Mammary epithelial cell (primary cell): ENCODE measurements at places on chromosomes 6 and 20.

GRCh38 chr20:37297066-37297736 lies 7.7 kb downstream of the MANBAL start:
- peak; percentile 57 for DNase-seq

DNA sequence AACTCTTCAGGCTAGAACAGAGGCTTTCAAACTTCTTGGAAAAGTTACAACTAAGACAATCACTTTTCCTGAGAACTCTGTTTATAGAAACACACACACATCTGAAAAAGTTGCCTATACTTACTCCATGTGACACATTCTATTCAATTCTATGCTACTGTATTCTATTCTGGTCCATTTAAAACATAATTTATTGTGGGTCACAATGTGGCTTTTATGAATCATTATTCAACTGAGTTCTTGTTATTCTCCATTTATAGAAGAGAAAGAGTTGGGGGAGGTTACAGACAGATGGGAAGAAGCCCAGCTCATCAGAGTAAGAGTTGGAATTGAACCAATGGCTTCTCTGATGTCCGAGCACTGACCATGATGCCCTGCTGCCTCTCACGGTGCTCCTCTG lies 21.6 kb upstream of the BCAS1 start:
- no peak for DNase-seq

GRCh38 chr6:35449287-35449881 lies 2.8 kb upstream of the FANCE start:
- DNase-seq = peak; percentile 57

DNA sequence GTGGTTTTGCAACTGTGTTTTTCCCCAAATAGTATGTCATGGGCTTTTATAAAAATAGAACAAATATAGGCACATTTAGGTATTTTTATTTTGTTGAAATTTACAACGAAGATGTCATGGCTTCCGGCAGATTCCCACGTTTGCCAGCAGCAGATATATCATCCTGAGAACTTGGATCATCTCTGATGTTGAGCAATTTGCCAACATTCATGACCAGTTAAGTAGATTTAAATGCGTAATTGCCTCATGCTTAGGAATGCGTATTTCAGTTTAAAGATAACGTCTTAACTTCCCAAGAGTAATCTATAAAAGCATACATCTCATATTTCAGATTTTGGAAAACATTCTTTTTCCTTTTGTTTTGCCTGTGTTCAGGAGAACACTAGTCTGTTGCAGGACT lies 457.8 kb downstream of the QKI start:
- no peak for DNase-seq

- no peak for DNase-seq
Measured at GRCh38 chr6:94349227-94349626, 929.9 kb upstream of the EPHA7 start.

DNA sequence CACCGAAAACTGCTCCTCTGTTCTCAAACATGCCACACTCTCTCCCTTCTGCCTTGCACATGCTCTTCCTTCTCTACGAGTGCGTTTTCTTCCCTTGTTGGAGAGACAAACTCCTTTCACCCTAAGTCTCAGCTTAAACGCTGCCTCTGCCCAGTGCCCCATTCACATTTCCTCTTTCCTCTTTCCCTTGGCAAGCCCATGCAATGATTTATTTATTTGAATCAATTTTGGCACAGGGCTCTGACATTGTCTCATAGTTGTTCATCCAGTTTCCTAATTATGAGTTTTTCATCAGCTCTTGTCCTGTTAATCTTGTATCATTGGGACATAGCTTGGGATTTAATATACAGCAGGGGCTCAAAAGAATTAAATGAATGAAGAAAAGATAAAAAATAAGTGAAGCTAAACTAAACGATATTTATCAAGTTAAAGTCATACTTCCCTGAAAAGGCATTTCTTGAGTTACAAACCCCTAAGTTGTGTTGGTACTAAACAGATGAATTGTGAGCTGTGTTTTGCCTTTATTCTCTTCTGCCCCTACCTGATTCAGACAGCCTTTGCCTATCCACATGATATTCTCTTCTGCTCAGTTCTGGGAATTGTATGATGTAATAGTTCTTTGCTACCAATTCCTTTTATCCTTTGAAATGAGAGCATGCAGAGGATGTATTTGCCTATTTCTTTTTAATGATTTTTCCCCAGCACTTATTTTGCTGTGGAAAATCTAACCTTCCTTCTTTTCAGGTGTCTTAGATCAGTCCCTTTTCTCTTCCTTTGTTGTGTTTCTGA lies 704.4 kb downstream of the UTRN start:
- no peak for DNase-seq

- DNase-seq = no peak
Measured at GRCh38 chr6:118918329-118918725, 16.6 kb downstream of the MCM9 start.

DNA sequence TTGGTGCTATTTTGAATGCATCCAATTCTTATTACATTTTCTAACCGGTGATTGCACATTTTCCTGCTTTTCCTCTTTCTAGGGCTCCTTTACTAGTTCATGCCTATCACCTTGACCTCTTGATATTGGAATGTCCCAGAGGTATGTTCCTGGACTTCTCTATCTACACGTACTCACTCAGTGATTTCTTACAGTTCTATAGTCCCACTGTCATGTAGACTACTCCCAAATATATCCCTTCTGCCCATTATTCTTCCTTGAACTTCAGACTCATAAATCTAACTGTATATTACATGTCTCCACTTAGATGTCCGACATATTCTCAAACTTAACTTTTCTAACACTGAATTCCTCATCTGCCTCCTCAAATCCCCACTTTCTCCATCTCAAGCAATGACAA lies 7.2 kb upstream of the AHI1 start:
- no peak for DNase-seq

- no peak for DNase-seq
Measured at GRCh38 chr6:145468534-145468933, 266.8 kb downstream of the EPM2A start.

DNA sequence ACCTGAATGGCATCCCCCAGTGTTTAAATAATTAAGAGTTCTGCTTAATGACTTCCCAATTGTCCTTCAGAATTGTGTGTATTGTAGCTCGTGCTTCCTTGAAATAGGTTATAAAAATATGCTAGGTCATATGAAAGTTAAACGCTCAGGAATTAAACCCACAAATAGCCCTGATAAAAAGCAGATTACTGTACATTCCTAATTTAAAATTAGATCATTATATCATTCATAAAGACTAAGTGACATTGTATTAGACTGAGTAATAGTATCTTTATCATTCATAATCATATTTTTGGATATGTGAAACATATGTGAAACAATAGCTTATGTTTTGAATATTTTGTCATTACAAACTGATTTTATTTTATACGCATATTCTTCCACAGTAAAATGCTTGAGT lies 1706.7 kb downstream of the HACE1 start:
- DNase-seq = no peak

DNA sequence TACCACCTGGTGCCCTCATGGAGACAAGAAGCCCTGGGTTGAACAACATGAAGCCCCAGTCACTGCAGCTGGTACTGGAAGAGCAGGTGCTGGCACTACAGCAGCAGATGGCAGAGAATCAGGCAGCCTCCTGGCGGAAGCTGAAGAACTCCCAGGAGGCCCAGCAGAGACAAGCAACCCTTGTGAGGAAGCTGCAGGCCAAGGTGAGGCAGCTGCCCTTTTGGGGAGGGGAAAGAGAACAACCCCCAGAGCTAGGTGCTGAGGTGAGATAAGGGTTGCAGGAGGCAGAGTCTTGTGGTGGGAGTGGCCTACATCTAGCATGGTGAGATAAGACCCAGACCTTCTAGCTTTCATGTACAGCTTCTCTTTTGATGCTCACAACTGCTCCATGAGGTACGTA lies 7.0 kb downstream of the CEP250 start:
- no peak for DNase-seq

DNA sequence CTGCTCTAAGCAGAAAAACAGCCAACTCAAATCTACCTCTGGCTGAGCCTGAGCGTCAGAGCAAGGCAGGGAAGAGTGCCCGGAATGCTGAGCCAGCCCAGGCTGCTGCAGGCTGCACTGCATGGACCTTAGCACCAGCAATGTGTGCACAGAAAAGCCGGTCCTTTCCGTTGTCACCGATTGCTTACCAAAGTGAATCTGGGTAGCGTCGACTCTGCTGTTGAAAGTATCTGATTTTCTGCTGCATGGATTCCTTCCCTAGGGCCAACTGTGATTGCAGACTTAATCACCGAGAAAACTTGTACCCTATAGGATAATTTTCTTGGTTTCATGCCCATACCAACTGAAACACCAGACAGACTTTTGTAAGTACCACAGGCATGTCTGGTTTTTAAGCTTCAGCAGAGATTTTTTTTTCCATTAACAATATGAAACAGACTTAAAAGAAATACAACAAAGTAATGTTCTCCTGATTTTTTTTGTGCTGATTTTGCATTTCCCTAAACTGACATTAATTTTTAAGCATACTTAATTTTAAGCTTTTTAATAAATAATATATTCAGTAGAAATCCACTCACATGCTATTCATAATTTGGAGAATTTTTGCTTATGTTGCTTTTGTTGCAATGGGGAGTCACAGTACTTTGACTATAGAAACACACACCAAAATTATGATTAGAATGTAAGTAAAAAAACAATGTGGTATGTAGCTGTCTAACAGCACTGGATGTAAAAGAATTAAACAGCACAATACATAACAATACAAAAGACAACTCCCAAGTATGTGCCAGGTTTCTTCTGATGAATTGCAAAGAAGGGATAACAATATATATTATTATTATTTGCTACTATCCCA lies 218.0 kb downstream of the THBS2 start:
- peak; percentile 77 for DNase-seq

DNA sequence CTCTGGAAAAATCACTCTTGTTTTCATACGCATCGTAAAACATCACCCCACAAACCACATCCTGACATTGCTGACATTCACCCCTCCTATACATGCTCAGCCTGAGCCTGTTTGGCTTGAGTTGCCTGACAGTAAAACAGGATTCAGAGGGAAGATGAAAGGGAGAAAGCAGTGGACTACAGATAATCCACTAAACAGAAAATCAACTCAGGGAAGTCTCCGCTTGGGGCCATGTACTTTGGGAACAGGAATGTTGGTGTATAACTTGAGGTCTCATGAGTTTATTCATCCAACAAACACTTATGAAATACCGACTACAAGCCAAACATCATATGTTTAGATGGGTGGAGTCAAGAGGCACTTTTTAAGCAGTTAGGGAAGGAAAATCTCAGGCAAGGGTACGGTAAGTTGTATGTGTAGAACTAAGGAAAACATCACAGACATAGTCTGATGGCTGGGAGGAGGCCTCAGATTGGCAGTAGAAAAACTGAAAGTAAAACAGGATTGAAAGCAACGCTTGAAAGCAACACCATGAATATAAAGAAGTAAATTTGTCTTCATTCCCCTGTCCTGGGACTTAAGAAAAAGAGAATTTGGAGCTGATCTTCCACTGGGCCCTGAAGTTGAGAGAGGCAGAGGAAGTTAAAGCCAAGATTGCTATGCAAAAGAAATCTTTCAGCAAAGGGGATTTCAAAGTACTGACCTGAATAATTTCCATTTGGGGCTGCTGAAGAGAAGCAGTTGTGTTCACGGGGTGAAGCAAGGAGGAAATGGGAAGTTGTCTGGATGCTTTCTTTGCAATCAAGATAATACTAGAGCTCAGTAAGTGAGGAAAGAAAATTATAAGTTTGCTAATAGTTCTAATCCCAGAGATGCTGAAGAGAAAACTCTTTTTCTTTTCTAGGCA lies 28.8 kb downstream of the PDE7B start:
- DNase-seq = peak; percentile 56

- no peak for DNase-seq
Measured at GRCh38 chr6:152698692-152699091, 995 bp downstream of the MYCT1 start.

DNA sequence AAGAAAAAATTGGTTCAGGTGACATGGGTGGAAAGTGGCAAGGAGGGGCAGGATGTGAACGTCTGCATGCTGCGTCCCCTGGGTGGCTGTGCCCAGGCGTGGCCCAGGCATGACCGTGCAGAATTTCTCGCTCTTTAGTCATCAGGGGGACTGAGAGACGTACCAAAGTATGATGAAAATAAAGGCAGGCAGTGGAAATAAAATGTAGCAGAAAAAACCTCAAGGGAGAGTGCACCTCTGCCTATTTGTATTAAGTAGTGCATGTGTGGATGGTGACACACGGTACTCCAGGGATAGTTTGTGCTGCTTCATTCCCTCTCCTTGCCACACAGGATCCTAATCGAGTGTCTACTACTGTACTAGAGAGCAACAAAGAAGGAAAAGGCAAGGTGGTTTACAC lies 81.1 kb downstream of the ATP9A start:
- DNase-seq = peak; percentile 63

DNA sequence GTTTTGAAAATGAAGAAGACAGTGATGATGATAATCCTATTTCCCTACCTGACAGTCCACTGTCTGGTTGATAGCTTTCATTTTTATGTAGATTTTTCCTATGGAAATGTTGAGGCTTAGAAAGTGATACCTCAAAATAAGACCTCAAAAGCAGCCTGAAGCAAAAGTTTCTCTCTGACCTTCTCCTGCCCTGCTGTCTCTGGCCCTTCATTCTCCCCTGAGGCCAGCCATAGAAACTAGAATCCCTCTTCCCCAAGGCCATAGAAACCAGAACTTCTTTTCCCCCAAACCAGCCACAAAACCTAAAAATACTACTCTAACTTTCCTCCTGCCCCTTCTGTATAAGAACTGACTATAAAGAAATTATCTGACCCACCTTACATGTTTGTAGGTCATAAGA lies 52.6 kb upstream of the GCM1 start:
- DNase-seq = no peak

DNA sequence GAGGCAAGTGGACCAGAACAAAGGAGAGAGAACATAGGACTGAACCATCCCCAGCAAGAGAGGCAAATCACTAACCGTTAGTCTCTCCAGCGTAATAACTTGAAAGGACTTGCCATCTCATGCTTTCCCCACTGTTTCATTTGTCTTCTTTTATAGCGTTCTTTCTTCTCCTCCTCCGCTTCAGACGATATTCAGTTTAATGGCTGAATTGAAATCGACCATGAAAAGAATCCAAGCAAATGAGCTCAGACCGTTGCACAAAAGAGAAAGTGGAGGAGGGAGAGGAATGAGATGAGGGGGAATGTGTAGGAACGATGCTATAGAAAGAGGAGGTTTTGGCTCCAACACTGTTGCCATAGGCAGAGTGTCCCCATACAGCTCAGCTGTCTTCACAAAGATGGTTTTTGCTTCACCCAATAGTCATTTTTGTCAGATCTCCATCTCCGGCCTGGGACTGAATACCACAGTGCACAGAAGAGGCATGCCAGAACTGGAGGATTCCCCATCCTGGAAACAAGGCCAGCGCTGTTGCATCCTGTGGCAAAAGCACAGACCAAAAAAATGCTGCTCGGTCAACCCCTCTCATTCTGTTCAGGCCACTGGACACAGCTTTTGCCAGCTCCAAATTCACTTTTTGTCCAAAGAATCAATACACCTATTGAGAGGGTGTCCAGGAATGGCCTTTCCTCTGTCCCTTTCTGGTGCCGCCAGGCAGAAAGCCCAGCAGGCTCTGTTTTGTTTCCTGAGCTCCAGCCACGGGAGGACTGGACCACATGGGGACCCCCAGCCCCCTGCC lies 176.1 kb downstream of the ID4 start:
- no peak for DNase-seq

GRCh38 chr6:53517021-53517420 lies 27.9 kb downstream of the GCLC start:
- DNase-seq = peak; percentile 44

- DNase-seq = no peak
Measured at GRCh38 chr6:52074155-52074554, 13.3 kb downstream of the PKHD1 start.
